Posterior vena cava (tissue), 2 donors: ENCODE measurements at places on chromosomes 3 and 15. TPM values are rescaled to one million over a fixed set of nuclear protein-coding genes. Genes with fewer than 3 reads are reported as not detected.

GRCh38 chr3:8204331-8204730, 297.3 kb upstream of the LMCD1 start:
- DNase-seq = no peak

Gene PLSCR1
- 72.1 TPM for total RNA-seq

DNA sequence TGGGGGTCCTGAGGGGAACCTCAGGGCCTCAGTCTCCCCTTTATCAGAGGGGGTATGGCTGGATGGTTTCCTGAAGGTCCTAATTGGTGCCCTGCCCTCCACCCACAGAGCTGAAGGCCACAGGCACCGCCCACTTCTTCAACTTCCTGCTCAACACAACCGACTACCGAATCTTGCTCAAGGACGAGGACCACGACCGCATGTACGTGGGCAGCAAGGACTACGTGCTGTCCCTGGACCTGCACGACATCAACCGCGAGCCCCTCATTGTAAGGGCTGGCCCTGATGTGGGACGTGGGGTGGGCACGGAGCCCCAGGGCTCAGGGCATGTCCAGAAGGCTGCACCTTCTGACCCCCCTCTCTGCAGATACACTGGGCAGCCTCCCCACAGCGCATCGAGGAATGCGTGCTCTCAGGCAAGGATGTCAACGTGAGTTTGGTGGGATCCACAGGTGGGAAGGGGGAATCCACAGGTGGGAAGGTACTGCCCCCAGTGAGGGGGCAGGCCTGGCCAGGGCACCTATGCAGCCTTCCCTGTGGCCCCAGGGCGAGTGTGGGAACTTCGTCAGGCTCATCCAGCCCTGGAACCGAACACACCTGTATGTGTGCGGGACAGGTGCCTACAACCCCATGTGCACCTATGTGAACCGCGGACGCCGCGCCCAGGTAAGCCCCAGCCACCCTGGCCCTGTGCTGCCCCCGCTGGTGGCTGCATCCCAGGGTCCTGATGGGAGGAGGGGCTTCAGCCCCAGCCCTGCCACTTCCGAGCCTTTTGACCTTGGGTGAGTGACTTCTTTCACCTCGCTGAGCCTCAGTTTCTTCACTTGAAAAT, 17.5 kb upstream of the GNAT1 start:
- DNase-seq = no peak

- no peak for DNase-seq
Measured at GRCh38 chr3:146605106-146605505, at the start of gene PLSCR5. Gene PLSCR5, minus strand, starts transcription at chr3:146605346. Its CDS starts 134 bp downstream, at chr3:146605212.

Gene HDC
- 5.4 TPM for total RNA-seq

- no peak for DNase-seq
Measured at GRCh38 chr3:168860592-168860991, 764.9 kb upstream of the GOLIM4 start.

- no peak for DNase-seq
Measured at GRCh38 chr15:76161153-76162035, 101.6 kb downstream of the TMEM266 start.

DNA sequence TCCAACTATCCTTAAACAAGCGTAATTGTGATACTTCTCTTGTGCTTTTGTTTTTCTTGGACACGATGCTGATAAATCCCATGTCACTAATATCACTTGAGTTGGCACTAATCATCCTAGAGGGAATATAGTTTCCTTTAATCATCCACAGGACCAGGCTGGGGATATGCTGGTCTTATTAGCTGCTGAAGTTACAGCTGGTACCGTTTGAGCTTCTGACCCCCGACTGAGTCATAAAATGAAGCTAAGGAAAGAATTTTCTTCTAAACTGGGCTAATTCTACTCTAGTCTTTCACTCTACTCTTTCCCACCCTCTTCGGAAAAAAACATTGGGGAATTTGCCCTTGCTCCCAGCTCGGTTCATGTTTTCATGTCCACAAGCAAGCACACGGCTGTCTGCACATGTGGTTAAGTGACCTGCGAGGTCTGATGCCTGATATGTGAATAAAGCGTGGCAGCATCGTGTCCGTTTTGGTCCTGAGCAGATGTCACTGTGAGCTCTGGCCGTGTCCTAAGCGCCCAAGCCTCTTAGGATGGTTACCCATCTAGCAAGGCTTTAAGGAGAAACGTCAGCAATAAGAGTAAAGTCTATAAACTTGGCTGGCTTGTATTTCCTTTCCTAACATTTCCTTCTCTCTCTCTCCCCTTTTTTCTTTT, 223.7 kb downstream of the ITPR1 start:
- DNase-seq = no peak

Gene ALG3
- 28.6 TPM for total RNA-seq

GRCh38 chr3:43733459-43734384, 43.0 kb downstream of the ABHD5 start:
- no peak for DNase-seq

Gene C3orf80
- total RNA-seq = 0.51 TPM
